Fibroblast of the aortic adventitia (primary cell): ENCODE measurements at places on chromosomes 6 and 20.

DNA sequence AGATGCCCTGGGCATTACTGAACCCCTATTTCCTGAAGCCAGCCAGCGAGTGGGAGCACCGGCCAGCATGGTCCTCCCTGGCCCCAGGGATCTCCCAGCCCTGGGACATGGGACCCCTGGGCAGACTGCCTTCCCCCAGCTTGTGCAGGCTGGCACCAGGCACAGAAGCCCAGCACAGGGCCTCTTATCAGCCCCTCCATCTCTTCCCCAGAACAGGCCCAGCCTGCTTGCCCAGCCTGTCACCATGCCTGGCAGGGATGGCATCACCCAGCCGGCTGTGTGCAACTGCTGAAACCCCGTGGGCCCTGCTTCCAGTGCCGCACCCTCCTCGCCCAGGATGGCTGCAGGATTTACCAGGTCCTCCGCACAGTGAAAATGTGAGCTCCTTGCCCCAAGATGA is 6.1 kb upstream of the OSBPL2 start:
- DNase-seq: no peak

GRCh38 chr20:45469336-45470261 is at the start of gene WFDC2:
WFDC2 (plus strand) TSS chr20:45469753; CDS start chr20:45469782, 29 bp downstream.
- DNase-seq: no peak

DNA sequence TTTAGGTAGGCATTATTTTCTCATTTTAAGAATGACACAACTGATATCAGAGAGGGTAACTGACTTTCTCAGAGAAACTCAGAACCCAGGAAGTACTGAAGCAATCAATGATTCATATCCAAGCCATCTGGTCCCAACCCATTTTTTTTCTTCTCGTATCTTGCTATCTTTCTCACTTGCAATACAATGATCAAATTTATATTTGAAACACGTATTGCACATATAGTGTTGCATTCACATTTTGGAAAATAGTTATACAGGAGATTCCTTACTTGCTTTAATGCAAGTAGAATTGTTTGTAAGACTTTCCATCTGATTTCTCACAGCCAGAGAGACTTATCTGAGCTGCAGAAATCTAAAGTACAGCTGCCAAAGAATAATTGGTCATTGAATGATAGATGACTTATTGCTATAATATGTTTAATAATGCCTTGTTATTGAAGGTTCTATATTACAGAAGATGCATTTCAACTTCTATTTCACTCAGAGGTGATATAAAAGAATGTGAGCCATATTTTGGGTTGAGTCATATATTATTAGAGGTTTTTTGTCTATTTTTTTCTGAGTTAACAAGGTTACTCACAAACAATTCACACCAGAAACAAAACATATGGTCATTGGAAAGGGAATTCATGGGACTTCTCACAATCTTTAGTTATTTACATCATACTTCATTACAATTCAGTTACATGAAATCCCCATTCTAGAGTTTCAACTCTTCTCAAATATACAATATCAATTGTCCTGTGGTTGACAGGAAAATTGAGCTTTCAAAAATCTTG is 337.5 kb upstream of the CITED2 start:
- DNase-seq: peak; percentile 72

GRCh38 chr6:35388772-35389352 is 46.5 kb downstream of the PPARD start:
- DNase-seq: no peak

DNA sequence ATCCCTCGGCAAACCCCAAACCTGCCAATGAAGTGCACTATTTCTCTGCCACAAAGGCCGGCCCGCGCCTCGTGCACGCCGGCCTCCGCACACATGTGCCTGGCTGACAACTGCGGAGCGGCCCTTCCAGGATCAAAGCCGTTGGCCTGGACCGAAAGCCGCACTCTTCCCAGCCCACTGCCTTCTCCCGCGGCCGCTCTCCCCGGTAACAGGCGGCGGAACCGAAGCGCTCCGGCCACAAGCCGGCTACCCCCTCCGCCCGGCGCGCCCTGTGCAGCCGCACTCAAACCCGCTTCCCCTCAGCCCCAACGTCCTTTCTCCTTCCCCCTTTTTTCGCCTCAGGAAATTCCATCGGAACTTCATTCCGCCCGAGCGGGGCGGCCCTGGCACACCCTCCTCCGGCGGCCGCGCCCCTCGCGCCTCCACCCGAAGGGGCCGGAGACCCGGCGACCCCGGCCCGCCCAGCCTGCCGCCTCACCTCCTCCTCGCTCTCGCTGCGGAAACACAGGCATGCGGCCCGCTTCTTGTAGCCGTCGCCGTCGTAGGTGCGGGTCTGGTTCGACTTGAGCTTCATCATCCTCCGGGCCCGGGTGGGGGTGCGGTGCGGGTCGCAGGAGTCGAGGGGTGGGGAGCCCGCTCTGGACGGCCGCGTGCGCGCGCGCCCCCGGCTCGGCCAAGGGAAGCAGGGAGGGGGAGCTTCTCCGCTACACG is 528 bp downstream of the NUDT3 start:
- peak; percentile 45 for DNase-seq

DNA sequence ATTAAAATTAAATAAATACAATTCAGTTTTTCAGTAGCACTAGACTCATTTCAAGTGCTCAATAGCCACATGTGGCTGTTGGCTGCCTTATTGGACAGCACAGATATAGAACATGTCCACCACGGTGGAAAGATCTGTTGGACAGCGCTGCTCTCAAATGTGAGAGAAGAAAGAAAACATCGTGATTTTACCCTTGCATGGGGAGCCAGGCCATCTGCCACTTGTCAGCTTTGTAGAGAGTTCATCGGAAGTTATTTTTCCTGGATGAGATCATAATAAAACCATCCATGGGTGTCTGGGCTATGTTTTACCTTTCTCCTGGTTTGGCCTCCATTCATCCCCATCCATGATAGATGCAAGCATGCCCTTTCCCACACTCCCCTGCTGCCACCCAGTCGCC is 5.8 kb upstream of the KIF3B start:
- no peak for DNase-seq

DNA sequence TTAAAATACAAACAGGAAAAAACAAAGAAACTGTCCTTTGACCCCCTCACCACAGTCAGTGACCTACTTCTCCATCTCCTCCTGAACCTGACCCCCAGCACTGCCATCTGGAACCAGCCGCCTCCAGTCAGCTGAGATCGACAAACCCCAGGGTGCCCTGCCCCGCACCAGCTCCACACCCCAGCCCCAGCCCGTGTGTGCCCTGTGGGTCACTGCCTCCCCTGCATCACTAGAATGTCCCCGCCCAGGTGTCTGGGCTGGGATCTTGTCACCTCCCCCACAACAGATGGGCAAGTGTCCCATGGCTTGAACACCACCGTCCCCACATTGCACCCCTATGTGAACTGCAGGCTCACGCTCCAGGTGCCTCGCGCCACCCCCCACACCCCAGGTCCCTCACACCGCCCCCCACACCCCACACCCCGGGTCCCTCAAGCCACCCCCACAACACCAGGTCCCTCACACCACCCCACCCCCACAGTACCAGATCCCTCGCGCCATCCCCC is 13.3 kb downstream of the TAF4 start:
- no peak for DNase-seq

GRCh38 chr20:25315418-25316210 is 67.7 kb downstream of the PYGB start:
- peak; percentile 36 for DNase-seq

DNA sequence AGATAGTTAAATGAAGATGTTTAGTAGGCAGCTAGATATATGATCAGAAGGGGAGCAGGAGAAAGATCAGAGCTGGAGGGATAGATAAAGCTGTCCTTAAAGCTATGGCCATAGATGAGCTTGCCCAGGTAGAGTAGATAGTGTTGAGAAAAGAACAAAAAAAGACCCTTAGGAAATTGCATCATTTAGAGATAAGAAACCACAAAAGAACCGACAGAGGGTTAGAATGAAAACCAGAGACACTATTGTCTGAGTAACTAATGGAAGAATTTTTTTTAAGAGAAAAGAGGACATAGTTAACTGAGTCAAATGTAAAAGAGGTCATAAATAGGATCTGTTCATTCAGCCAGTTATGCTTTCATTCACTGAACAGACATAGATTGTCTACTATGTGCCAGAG is 101.8 kb downstream of the TNFAIP3 start:
- DNase-seq: peak; percentile 61

- DNase-seq: no peak
Observed at GRCh38 chr6:105646391-105646867, 243.5 kb upstream of the PREP start.

DNA sequence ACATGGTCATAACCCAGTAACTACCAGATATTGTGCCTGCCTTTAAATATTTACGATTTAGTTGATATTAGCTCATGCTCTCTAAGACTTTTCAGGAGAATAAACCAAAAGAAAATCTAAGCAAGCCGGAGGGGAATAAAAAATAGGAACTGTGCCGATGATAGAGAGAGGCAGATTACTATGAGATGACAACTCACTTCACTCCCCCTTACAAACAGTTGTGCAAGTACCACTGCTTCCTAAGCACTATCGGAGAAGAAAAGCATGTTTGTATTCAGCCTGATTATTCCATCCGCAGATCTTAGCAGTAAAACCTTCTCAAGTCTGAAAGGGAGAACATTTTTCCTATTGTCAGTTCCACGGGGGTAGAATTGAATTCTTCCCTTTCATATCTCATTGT is 294.4 kb downstream of the KCNQ5 start:
- peak; percentile 2 for DNase-seq

DNA sequence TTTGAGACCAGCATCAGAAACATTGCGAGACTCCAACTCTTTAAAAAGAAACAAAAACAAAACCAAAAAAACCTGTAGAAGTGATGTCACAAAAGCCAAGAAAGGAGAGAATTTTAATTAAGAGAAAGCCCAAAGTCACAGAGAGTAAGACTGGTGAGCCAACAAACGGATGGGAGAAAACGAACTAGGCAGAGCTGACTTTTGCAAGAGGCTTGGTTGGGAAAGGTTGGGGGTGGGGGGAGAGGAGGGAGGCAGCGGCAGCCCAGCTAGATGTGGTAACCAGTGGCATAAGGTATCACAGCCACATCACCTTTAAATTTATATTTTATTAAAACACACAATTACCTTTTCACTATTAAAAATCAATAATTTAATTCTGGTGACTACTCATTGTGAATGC is 23.5 kb downstream of the NOL7 start:
- no peak for DNase-seq

DNA sequence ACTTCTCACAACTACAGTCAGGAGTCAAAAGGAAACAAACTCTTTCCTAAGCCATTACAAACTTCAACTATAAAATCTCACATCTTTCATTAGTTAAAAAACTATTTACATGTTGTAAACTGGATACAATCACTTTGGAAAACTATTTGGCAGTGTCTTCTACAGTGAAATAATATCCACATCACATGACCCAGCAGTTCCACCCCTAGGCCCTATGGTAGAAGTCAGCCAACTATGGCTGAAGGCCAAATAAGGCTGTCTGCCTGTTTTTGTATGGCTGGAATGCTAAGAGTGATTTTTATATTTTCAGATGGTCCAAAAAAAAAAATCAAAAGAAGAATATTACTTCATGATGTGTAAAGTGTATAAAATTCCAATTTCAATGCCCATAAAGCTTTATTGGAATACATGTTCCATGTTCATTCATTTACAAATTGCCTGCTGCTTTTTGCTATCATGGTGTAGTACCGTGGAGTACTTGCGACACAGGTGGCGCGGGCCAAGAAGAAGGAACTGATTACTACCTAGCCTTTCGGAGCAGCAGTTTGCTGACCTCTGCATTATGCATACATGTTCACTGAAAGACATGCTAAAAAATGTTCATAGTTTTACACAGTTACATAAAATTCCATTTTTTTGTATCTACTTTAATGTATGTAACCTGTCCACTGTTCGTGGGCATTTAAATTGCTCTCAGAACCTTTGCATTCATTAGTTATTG is 129.0 kb downstream of the KIF16B start:
- DNase-seq: peak; percentile 68

GRCh38 chr20:36856195-36856594 is 19.7 kb upstream of the TLDC2 start:
- DNase-seq: peak; percentile 61

DNA sequence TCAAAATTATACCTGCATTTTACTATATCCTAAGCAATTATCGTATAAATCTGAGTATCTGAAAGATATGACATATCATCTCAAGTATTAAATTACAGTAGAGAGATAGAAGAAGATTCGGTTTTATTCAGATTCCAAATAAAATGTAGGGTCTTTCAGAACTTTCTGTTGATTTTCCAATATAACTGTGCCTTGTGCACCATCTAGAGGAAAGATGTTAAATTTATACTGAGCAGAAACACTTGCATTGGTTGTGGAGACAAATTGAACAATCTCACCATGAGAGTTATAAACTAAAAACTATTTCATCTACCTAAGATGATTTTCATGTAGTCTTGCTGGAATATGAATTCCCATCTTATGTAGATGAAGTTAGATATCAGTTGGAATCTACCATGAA is 26.8 kb upstream of the HSF2 start:
- DNase-seq: peak; percentile 30
